ENCODE measurements at places on chromosomes 4 and X.

- DNase-seq: peak; percentile 33
These were observed 5.2 kb downstream of the YIPF6 start for GRCh38 chrX:68503836-68504636.

DNA sequence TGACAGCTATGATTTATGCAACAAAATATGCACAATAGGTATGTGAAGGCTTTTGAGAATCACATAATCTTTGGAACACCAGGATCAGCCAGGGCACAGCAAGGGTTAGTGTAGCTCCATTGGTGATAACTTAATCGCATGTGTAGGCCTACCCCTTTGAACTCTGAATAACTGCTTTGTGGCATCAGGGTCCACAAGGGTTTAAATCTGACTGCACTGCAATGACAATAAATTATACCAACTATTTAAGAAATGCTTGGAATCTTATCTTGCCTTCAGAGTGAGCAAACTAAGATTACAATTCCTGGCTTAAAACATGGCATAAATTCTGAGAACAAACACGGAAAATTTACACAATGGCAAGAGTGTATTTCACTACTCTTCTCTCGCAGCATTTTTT is 245.8 kb downstream of the FBXO8 start:
- no peak for DNase-seq

DNA sequence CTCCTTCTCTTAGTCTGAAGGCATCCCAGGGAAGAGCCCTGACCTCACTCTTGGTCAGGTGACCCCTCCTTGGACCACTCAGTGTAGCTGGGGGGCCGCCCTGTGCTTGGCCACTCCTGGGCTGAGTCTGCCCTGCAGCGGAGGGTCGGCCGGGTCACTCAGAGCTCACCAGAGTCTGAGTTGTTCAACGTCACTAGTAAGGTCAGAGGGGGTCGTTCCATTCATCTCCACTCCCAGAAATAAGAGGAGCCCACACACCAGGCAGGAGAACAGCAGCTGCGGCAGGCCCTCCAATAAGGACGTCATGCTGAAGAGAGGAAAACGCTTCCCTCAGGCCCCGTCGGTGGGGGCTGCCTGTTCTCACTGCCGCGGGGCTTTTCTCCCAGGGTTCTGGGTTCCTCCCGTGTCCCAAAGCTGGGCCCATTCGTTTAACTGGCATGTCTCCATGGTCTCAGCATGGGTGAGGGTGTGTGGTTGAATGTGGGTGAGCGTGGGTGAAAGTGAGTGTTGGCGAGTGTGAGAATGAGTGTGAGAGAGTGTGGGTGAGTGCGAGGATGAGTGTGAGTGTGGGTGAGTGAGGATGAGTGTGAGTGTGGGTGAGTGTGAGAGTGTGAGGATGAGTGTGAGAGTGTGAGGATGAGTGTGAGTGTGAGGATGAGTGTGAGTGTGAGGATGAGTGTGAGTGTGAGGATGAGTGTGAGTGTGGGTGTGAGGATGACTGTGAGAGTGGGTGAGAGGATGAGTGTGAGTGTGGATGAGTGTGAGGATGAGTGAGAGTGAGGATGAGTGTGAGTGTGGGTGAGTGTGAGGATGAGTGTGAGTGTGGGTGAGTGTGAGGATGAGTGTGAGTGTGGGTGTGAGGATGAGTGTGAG is 47.7 kb downstream of the ING2 start:
- DNase-seq: no peak

GRCh38 chr4:94613248-94613647 is 144.5 kb upstream of the BMPR1B start:
- no peak for DNase-seq

DNA sequence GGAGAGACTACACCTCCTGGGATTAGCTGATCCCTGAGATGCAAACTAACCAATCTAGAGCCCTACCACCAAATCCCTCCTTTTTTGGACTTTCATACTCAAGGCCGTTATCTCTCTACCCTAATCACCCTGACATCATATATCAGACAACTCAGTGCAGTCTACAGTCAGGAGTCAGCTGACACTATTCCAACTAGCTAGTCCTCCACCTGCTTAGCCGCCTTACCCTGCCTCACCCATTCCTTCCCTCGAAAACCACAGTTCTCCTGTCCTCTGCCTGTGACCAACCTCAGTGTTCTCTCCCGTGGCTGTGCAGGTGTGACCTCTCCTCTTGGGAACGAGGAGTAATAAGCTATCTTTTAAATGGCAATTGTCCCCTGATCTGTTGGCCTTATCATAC is 1.8 kb upstream of the PPEF2 start:
- DNase-seq: no peak

GRCh38 chrX:154040863-154041262 is 21.2 kb upstream of the IRAK1 start:
- DNase-seq: no peak

GRCh38 chrX:119236623-119237561 is 807 bp downstream of the PGRMC1 start:
- peak; percentile 11 for DNase-seq

GRCh38 chr4:27248829-27249228 is 388.2 kb downstream of the STIM2 start:
- no peak for DNase-seq

GRCh38 chrX:118961866-118962560 is 12.4 kb upstream of the LONRF3 start:
- DNase-seq: no peak

GRCh38 chrX:13094374-13094773 is 50.0 kb upstream of the FAM9C start:
- no peak for DNase-seq

GRCh38 chr4:184451726-184452125 is 22.6 kb downstream of the IRF2 start:
- DNase-seq: no peak

GRCh38 chrX:69313617-69314290 is 148.5 kb upstream of the PJA1 start:
- no peak for DNase-seq

GRCh38 chr4:128275346-128275745 is 12.3 kb downstream of the PGRMC2 start:
- DNase-seq: no peak

GRCh38 chrX:10110984-10111363 is 45.8 kb upstream of the CLCN4 start:
- DNase-seq: peak; percentile 80

GRCh38 chr4:67694662-67695061 is 6.3 kb downstream of the UBA6 start:
- no peak for DNase-seq

DNA sequence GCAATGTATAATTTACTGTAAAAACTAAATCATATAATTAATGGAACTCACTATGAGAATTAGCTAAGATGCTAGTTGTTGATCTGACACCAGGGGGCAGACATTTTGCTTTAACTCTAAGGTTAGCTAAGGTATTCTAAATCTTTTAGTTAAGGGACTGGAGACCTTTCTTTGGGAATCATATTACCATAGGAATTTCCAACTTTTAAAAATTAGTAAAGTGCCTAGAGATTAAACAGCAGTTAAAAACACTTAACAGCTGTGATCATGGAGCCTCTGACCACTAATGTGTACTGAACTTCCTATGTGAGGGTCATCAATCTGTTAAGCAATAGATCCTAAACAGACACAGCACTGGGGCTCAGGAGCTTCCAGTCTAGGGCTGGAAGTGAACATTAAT is 226.6 kb downstream of the NSUN7 start:
- no peak for DNase-seq

- peak; percentile 8 for DNase-seq
These were observed 78.0 kb upstream of the CPEB2 start for GRCh38 chr4:14924076-14924811.

- no peak for DNase-seq
These were observed 149.8 kb upstream of the RASGEF1B start for GRCh38 chr4:81621490-81621889.

GRCh38 chr4:3305610-3306371 is 13.0 kb downstream of the RGS12 start:
- no peak for DNase-seq

GRCh38 chr4:182906786-182907185 is 10.4 kb downstream of the DCTD start:
- DNase-seq: no peak

DNA sequence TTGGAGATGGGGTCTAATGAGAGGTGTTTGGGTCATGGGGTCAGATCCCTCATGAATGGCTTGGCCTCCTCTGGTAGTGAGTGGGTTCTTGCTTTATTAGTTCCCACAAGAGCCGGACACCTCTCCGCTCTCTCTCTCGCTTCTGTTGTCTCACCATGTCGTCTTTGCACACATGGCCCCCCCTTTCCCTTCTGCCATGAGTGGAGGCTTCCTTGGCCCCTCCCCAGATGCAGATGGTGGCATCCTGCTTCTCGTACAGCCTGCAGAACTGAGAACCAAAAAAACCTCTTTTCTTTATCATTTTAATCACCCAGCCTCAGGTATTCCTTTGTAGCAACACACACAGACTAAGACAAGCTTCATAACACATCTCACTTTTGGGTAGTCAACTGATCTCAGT is 49.6 kb upstream of the SPRY1 start:
- no peak for DNase-seq

DNA sequence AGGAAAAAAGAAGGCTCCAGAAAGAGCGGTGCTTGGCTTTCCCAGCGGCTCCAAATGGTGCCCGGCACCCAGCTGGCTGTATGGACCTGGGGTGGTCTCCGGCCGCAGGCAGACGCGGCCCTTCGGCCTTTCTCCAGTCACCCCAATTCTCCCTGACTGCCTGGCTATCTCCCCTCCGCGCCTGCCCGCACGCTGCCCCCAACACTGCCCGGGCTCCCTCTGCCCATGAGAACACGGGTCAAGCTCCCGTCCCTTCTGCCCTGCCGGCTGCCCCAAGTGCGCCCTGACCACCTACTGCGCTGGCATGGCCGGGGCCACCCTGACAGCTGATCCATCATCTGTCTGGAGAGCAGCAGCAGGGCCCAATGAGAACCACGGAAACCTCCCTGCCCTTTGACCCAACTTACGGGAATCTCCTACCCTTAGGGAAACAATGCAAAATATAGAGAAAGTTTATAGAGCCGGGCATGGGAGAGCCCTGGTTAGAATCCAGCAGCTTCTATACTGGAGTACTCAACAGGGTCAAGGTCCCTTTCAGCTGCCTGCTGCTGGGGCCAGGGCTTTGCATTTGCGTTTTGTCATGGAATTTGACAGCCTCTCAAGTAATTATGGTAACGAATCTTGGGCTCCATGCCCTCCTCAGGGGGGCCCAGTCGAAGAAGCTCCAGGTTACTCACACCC is 1.2 kb upstream of the FAM3A start:
- no peak for DNase-seq

- no peak for DNase-seq
These were observed 14.5 kb downstream of the WDFY3 start for GRCh38 chr4:84952004-84952403.

GRCh38 chr4:68361146-68361589 is 11.3 kb upstream of the YTHDC1 start:
- no peak for DNase-seq

DNA sequence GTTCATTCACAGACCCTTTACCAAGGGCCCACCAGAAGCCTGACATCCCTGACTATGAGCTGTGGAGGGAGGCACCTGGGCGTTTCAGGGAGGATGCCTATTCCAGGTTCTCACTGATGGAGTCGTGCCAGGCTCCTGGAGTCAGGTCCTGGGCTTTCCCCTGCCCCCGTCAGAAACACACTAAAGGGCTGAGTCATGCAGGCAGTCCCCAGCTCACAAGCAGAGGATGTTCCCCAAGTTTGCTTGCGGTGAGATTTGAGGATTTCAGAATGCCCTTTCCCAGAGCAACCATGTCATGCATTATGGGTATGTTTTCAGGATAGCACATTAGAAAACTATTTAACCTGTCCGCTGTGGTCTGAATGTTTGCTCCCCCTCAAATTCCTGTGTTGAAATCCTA is 45.2 kb downstream of the FHDC1 start:
- no peak for DNase-seq

- no peak for DNase-seq
These were observed 84.2 kb downstream of the BCOR start for GRCh38 chrX:40013266-40014195.

DNA sequence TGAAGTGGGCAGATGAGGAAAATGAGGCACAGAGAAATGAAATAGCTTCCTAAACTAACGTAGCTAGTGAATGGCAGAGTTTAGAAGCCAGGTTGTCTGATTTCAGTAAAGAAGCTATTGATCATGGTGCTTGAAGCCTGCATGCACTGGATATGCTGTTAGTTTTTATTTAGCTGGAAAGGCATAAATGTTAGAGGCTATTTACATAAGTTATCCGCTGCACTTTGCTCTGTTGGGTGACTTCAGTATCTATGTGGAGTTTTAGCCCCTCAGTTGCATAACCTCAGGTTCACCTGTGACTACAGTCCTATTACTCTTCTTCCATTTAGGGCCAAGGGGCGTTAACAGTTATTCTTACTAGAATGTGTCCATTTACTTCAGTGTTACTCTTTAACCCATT is 522.4 kb upstream of the RPS6KA3 start:
- no peak for DNase-seq

DNA sequence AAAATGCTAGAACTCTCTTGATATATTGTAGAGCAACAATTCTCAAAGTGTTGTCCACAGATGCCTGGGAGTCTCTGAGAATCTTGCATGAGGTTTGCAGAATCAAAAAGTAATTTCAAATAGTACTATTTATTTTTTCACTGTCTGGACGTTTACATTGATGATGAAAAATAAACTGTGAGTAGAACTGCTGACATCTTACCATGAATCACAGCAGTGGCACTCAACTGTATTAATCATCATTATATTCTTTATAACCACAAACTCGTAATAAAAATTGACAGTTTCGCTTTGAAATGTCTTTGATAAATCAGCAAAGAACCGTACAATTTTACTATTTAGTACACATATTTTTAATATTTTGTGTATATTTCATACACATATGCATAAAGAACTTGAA is 94.5 kb downstream of the NAF1 start:
- DNase-seq: no peak

- DNase-seq: peak; percentile 17
These were observed 33.5 kb upstream of the DCX start for GRCh38 chrX:111445485-111445884.

DNA sequence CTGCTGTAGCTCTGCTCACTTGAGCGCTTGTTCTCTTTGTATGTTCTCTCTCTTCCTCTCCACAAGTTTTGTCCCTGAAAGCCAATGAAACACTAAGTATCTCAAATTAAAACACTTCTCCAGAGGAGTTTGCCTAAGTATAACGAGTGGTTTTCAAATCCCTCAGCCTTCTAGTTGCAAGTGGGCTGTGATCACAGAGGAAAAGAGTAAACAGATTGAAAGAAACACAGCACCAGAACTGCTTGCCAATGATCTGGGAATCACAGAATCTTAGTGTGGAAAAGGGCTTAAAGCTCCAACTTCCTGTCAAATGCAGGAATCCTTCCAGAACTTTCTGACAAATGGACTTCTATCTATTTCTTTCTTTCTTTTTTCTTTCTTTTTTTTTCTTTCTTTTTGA is 4.8 kb upstream of the PRSS12 start:
- no peak for DNase-seq
